ENCODE measurements at places on chromosomes 12 and 14.
A peak's percentile ranks its signal among the peaks of the same experiment; 100 is the strongest.

GRCh38 chr14:75847584-75847983 lies 134.2 kb downstream of the TGFB3 start:
- DNase-seq: no peak

GRCh38 chr12:122840580-122841513 lies 5.6 kb downstream of the HIP1R start:
- peak; percentile 19 for DNase-seq

GRCh38 chr14:60668431-60669112 lies 19.3 kb upstream of the SIX1 start:
- DNase-seq: no peak

DNA sequence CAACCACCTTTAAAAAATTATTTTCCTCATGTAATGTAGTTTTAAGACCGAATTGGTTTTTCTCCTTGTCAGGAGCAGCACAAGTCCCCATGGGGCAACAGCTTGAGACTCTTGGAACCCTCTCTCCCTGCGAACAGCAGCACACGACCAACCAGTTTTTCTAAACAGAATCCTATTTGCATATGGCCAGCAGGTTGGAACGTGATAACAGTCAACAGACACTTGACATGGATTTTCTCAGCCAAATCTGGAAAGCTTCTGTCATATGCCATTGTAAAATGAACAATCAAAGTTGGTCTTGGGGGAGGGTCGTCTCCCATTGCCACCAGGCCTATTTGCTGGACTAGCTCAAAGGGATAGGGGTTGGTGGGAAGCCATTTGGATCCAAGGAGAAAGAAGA lies 1915.0 kb upstream of the FLRT2 start:
- no peak for DNase-seq

- peak; percentile 84 for DNase-seq
Observed at GRCh38 chr14:75711796-75712211, 50.8 kb downstream of the TTLL5 start.

GRCh38 chr12:127629066-127629820 lies 637.7 kb upstream of the TMEM132C start:
- peak; percentile 43 for DNase-seq

DNA sequence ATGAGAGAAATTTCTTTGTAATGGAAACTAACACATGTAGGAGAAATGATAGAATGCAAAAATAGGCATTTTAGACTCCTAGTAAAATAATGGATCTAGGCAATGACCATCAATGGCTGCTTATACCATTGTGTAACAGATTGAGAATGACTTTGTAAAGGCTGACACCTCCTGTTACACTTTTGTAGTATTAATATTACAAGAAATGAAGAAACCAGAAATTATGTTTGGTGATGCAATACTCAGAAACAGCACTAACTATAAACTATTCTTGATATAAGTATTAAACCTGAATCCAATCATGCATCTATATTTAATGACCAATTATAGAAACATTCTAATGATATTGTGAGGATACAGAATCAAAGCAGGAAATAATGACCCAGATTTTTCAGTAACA lies 108.5 kb upstream of the CNTN1 start:
- DNase-seq: no peak

DNA sequence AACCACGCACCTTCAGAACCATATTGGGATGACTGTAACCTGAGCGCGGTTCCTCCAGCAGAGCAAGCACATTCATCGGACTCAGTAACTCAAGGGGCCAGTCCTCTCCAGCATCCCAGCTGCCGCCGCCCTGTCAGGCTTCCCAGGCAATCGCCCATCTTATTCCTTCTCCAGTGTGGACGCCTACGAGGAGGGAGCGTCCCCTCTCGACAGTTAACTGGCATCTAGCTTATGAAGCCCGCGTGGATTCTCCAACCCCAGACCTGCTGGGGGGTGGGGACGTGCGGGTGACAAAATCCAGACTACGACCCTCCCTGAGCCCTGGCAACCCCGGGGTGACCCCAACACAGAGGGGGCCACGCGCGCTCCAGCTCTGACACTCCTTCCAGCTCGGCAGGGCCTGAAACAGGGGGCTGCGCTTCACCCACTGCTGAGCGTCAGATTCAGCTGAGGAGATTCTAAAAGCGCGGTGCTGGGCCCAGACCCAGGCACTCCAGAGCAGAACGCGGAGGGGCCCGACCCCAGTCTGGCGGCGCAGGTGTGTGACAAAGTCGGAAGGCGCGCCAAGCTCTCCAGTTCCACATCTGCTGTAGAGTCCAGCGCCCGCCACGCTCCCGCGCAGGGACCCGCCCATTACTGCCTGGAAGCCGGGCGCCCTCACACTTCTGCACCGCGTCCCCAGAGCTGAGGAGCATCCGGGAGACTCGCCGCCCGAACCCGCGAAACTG lies 43.9 kb upstream of the ESR2 start:
- peak; percentile 52 for DNase-seq

DNA sequence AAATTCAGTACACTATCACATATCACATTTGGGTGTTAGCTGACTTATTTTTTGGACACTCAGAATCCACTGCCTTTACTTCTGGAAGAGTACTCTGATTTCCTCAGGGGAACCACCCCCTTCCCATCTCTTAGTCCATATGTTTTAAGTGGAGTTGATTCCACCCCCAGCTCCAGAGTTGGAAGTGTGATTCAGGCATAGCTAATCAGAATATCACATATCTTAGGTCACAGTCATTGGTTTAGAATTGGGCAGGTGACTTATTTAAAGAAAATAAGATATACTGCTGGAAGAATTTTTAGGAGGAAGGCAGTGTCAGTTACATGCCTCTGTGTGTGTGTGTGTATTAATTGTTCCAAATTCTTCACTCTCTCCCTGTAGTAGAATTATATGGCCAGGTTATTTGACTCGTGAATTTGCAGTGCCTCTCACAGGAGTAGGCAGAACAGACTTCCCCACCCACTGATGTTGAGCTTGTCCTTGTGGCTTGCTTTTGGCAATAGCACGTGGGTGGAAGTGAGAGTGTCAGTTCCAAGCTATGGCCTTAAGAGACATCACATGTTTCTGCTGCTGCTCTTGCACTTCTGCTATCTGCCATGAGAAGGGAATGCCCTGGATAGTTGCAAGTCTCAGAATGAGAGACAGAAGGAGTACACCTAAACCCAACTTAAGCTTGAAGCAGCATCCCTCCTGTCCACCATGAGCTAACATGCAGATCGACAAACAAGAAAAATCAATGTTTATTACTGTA lies 6.4 kb upstream of the GAS2L3 start:
- no peak for DNase-seq

DNA sequence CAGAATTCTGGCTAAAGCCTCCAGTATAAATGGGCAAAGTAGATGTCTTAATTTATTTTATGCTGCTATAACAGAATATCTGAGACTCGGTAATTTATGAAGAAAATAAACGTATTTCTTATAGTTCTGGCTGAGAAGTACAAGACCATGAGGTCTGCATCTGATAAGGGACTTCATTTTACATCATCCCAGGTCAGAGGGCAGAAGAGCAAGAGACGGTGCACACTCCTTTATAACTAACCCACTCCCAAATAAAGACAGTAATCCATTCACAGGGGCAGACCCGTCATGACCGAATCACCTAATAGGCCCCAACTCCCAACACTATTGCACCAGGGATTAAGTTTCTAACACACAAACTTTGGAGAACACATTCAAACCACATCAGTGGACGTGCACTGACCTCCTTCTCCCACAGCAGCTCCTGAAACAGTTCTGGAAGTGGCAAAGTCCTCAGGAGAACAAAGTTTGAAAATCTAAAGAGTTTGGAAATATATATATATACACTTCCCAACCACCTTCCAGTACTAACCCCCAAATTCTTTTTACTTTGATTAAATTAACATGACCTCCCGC lies 116.5 kb downstream of the MED13L start:
- no peak for DNase-seq

DNA sequence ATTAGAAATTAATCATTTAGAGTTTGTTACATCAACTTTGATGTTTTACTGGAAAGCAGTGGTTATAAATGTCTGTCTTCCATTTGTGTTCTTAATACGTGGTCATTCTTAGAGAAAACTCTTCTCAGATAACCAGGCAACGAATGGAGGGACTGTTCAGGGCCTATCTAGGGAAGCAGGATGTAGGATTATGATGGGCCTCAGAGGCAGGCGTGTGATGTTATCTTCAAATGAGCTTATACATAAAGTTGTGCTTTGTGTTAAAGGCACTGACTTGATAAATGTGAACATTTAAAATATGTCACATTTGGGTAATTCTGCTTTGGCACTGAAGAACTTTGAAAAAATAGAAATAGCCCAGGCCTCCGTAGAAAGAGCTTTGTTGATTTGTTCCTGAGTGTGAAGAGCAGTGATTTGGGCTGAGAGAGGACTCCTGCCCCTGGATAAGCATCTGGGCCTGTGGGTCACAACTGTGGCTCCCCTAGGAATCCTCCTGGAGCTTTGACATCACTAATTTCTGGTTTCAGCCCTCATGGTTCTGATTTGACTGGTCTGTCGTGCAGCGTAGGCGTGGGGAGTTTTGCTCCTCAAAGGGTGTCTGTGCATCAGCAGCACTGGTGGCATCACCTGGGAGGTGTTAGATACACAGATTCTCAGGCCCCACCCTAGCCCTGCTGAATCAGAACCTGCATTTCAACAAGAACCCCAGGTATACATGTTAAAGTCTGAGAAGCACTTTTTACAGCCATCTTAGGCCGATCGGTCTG lies 55.4 kb downstream of the SAMD4A start:
- DNase-seq: no peak

- DNase-seq: no peak
Observed at GRCh38 chr12:52691076-52691840, 11.1 kb upstream of the KRT1 start.

DNA sequence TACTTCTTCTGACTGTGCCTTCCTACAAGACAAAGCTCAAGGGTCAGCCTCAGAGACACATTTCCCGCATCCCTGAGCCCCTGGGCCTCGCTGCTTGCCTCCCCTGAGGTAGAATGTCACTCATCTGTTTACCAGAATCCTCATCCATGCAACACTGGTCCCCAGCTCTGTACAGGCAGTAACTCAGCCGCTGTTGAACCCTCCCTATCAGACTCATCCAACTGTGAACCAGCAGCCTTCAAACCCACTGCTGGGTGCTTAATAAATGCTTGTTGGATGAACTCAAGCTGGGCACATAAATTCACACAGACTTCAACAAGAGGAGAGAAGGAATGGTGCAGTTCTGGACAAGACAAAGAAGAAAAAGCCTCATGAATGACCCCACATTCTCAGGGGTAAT lies 6.1 kb downstream of the NT5DC3 start:
- no peak for DNase-seq

- no peak for DNase-seq
Observed at GRCh38 chr12:72753571-72753970, 481.4 kb downstream of the TRHDE start.

DNA sequence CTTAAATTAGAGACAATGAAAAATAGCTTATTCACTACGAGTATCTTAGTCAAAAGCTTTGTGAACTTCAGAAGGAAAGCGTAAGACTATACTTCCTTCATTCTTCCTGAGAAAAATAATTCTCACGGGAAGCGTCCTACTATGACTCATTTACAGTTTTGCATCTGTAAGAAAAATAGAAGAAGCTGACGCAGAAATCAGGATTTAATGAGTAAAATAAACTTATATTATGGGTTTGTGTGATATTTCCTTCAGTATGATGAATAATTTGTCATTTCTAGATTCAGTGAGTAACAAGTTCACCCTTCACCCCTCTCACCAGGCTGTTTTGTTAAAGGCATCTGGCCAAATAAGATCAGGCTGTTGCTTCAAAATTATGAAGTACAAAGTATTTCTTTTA lies 17.8 kb upstream of the PDE3A start:
- peak; percentile 64 for DNase-seq

DNA sequence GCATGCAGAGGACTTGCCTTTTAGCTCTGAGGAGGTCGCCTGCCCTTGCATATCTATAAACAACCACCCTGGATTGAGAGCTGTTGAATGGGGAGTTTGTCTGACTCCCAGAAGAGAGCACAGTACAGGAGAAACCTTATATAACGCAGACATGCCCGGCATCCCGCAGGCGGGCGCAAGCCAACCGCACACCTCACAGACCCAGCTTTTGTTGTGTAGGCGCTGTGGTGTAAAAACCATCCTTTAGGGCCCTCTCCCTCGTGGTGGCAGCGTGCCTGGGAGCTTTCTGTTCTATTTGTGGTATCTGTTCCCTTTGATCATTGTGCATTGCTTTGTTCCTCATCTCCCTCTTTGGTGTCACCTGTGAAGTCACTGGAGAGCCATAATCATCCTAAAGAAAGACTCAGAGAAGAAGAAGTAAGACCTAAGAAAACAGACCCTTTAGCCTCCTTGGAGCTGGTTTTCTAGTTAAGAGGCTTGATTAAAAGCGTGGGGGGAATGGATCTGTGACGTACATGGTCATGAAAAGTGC lies 77.7 kb downstream of the ETV6 start:
- no peak for DNase-seq
